ENCODE measurements at places on chromosomes 12 and 14.

- DNase-seq, result no peak
These were observed 218.4 kb downstream of the ADAMTS20 start for GRCh38 chr12:43333644-43334043.

GRCh38 chr12:62882696-62883095, 52.3 kb downstream of the PPM1H start:
- peak; percentile 62 for DNase-seq

GRCh38 chr12:76417116-76417515, 68.9 kb upstream of the BBS10 start:
- DNase-seq, result no peak

GRCh38 chr12:47387994-47388393, 308.2 kb upstream of the AMIGO2 start:
- DNase-seq, result no peak

GRCh38 chr12:122874081-122874480, 21.8 kb downstream of the VPS37B start:
- DNase-seq, result no peak

DNA sequence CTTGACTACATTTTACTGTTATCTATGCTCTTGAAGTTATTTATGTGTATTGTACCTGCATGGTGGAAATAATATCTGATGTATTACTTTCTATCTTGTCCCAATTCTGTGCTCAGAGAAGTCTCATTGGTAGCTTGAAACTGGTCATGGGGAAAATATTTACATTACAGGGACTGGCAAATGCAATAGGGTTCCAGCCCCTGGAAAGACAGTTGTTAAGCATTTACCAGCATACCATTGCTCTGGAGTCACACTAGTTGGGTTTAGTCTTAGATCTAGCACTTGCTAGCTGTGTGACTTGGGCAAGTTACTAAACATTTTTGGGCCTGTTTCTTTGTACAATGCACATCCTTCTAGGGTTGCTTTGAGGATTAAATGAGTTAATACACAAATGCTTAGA, 86.3 kb upstream of the NRXN3 start:
- no peak for DNase-seq

- DNase-seq, result no peak
These were observed 24.2 kb downstream of the YY1 start for GRCh38 chr14:100263141-100263540.

DNA sequence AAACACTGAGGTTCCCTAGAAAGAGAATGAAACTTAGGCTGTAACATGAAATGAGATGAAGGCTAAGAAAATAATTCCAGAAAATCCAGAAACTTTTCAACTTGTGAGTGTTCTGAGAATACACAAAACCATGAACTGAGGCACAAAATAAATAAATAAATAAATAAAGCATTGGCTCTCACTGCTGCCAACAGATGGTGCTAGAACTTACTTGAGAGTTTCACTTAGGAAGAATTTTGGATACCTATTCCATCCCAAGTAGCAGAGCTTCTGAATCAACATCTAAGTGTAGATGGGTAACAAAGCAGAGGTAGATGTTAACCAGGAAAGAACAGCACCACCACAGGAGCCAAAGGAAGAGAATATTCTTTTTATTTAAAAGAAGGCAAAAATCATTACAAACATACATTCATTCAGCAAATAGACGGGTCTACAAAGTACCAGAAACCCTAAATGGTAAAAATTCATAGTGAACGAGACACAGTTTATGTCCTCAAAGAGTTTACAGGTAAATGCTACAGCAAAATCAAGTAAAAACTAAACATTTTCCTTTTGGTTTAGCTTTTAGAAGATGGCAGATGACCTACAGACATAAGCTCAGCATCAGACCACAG, 16.7 kb downstream of the EPS8 start:
- peak; percentile 25 for DNase-seq

DNA sequence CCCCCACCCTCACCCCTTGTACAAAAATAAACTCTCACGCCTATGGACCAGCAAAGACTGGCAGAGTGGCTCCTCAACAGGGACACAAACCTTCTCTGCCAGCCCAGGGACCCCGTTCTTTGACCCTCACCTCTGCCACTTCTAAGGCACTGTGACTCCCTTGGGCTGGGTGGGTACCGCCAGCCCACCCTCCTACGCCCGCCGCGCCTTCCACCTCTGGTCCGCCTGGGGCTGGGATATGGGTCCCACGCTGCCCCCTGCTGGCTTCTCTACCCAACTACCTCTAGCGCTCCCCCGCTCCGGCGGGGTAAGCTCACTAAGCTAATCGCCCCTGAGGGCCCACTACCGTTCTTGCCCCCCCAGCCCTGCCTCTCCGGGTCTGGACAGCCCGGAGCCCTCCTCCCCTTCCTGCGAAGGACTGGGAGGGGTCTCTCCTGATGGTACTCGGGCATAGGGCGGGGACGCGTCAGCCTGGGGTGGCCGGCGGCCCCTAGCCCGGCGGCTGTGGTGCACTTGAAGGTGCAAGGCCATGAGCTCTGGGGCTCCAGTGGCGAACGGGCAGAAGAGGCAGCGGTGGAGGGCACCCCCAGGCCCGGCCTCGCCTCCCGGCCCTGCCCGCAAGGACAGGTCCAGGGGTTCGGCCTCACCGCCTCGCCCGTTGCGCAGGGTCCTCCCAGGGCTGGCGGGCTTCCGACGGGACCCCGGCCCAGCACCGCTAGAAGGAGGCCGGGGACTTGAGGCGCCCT, 8.1 kb downstream of the ZNF219 start:
- peak; percentile 39 for DNase-seq

DNA sequence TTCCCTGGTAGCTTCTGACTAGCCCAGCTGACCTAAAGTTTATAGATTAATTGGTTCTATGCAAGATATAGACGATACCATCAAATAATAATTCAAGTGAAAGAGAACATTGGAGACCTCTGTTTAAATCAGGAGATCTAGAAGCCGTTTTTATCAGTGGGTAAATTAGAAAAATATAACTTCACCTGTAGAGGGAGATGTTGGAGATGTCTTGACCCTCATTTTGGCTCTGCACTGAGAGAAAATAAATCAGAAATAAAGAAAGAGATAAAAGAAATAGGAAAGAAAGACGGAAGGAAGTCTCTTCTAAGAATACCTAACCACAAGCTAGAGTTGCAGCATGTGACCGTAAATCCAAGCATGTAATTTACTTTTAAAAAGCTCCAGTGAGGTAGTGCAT, 684.5 kb downstream of the C12orf50 start:
- no peak for DNase-seq

DNA sequence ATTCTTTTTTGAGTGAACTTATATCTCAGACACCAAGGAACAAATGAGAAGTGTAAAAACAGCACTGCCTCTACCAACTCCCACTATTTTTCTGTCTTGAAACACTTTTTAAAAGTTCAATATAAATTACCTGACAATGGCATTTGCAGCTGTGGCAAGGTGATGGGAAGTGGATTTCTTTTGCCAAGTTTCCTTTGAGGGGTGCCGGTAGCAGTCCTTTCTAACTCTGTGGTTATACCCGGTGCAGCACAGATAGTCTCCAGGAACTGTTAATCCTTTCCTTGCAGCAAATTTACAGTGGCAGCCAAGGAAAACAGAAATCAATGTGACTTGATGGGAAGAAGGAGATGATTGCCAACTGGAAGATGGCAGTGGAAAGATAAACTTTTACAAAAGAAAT, 243.7 kb downstream of the BCAT1 start:
- peak; percentile 34 for DNase-seq

GRCh38 chr12:77325511-77326236, 260.3 kb upstream of the E2F7 start:
- DNase-seq, result no peak

DNA sequence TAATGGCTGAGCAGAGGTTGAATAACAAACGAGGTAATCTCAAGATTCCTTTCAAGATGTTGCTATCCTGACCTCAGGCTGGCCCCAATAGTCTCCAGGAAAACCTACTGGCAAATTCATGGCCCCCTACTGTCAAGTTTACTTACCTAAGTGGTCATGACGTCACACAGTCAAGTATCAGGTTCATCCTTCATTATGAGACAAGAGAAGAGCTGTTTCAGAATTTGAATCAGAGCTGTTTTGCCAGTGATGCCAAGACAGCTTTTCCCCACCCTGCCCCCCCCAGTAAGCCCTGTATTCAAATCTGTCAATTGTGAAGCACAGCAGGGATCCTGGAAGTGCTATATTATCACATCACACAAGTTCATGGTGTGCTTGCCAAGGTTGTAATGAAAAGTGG, 509.6 kb downstream of the NOVA1 start:
- no peak for DNase-seq

GRCh38 chr14:74483321-74483720, 9.8 kb downstream of the NPC2 start:
- no peak for DNase-seq

GRCh38 chr12:5140190-5140589, 96.5 kb downstream of the KCNA5 start:
- no peak for DNase-seq

- DNase-seq, result no peak
These were observed 222.0 kb upstream of the CPNE8 start for GRCh38 chr12:39127401-39127800.

DNA sequence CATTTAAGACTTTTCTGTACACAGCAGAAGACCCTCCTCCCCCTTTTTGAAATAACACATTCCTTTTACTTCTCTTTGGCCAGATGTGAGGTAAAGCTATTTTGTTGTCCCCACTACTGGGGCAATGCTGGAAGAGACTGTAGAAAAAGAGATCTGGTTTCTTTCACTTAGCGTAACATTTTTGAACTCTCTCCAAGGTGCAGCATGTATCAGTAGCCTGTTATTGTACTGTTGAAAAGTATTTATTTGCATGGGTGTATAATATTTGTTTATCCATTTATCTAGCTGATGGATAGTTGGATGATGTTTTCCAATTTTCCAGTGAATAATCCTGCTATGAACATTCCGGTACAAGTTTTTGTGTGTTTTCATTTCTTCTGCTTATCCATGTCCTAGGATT, 335.2 kb downstream of the SOX5 start:
- DNase-seq, result no peak

- peak; percentile 52 for DNase-seq
These were observed 62.3 kb downstream of the SUSD6 start for GRCh38 chr14:69673578-69674305.

- DNase-seq, result no peak
These were observed 25.9 kb downstream of the DUSP6 start for GRCh38 chr12:89326239-89327040.

- DNase-seq, result peak; percentile 21
These were observed 14.6 kb upstream of the EEA1 start for GRCh38 chr12:92943482-92944250.

DNA sequence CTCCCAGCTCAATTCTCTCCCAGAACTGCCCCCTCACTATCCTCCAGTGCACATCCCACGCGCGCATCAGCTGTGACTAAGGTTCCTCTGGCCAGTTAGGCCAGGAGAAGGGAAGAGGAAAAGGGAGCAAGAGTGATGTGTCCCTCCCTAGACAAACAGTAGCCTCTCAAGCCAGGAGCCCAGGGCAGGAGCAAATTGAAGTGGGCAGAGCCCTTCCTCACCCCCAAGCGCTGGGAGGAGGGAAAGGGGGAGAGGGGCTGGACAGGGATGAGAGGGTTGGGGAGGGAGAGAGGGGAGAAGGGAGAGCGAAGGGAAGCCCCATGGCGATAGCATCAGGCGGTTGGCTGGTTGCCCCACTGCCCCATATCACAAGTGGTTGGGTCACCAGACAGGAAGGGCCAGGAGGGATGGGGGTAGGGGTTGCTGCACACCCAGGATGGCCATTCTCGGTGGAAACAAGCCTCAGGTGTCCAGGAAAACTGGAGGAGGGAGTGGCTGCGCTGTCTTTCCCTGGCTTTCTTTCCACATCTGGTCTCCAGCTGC, 1.1 kb downstream of the CD63 start:
- no peak for DNase-seq

GRCh38 chr14:71583194-71583593, 349.0 kb upstream of the RGS6 start:
- no peak for DNase-seq

GRCh38 chr12:47393403-47393790, 312.4 kb downstream of the RPAP3 start:
- DNase-seq, result no peak

- DNase-seq, result no peak
These were observed 253.2 kb downstream of the MDGA2 start for GRCh38 chr14:47422191-47422590.

- no peak for DNase-seq
These were observed 1.5 kb upstream of the MLF2 start for GRCh38 chr12:6754411-6754810.

- DNase-seq, result no peak
These were observed 53.1 kb downstream of the WASHC3 start for GRCh38 chr12:102008615-102009126.

DNA sequence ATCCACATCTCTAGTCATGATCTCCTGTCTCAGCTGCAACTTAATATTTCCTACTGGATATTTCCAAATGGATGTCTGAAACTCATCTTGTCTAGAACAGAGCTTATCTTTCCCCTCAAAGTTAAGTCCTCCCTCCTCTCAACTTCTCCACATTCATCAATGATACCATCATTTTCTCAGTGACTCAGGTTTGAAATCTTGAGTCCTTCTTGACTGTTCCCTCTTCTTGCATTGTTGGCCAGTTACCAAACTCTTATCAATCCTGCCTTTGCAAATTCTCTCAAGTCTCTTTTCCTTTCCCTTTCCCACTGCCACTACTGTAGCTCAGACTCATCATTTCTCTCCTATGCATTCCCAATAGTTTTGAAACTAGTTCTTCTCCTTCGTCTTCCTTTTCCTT, 14.3 kb upstream of the CHURC1 start:
- DNase-seq, result no peak

DNA sequence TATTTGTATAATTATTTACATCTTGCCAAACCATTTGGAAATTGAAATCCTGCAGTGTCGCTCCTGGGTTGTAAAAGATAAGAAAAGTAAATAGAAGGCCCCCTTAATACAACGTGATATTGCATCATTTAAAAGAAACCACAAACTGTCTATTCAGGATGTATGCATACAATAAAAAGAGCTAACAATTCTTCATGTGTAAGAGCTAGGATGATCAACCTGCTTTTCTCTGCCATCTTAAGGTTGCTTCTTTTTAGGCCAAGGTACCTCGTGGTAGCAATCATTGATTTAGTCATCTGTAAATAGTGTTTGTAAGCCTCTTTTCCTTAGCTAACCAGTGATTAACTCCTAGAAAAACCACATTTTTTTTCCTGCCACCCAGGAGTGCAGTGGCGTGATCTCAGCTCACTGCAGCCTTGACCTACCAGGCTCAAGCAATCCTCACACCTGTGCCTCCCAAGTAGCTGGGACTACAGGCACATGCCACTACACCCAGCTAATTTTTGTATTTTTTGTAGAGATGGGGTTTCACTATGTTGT, 3.3 kb upstream of the USP44 start:
- DNase-seq, result no peak

DNA sequence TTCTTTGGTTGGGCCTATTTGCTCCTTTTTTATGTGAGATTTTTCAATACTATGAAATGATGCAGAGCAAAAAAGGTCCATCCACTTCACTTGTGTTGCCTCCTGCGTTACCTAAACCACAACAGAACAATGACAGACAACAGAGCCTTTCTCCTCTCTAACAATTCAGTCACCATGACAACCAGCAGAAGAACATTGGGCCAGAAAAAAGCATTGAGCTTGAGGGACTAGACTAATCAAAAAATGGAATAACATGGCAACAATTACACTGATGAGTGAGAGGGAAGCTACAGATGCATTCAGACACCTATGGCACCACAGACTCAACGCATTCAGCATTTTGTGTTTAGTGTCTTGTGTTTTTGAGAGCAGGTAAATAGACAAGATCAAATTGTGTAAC, 44.6 kb upstream of the PTCSC3 start:
- DNase-seq, result no peak

All from OCI-LY7 (cell line).